ENCODE measurements at places on chromosomes 4 and X.

DNA sequence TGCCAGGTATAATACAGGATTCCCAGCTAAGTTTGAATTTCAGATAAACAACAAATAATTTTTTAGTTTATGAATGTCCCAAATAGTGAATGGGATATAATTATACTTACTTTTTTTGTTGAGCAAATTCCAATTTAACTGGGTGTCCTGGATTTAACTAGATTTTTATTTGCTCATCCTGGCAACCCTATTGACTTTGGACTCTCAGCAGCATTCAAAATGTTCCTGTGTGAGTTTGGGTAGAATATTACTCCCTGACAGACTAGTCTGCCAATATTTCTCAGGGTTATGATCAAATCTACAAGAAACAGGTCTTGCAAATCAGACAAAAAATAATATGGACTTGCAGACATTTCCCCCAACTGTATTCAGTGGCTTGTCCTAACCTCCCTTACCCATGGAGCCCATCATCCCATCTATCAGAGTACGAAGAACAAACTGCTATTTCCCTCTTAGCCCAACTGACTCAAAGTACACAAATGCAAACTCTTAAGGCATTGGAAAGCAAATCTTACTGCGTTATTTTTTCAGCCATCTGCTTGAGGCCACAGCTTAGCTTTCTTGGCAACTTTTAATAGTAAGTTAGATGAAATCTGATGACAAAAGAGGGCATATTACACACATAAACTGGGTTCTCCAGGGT, 20.7 kb downstream of the SETD7 start:
- DNase-seq: no peak

DNA sequence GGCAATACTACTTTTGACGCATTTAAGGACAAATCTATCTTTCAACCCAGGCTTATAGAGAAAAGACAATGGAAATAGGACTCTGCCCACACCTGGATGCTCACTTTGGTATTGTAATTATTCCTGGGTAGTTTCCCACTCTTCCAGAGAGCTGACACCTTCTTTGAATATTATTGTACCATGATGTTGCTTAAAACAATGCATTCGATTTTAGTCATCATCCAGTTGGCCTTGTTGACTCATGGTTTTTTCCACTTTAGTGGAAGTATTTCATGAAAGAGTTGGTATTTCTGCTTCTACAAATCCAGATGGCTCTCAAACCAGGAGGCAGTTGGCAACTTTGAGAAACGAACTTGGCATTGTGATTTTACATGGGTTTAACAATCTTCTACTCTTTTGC, 124.2 kb downstream of the ENOX2 start:
- no peak for DNase-seq

GRCh38 chr4:94504545-94504944, 52.8 kb downstream of the PDLIM5 start:
- DNase-seq: no peak

- no peak for DNase-seq
These were observed 89.1 kb downstream of the MID1IP1 start for GRCh38 chrX:38890326-38890725.

DNA sequence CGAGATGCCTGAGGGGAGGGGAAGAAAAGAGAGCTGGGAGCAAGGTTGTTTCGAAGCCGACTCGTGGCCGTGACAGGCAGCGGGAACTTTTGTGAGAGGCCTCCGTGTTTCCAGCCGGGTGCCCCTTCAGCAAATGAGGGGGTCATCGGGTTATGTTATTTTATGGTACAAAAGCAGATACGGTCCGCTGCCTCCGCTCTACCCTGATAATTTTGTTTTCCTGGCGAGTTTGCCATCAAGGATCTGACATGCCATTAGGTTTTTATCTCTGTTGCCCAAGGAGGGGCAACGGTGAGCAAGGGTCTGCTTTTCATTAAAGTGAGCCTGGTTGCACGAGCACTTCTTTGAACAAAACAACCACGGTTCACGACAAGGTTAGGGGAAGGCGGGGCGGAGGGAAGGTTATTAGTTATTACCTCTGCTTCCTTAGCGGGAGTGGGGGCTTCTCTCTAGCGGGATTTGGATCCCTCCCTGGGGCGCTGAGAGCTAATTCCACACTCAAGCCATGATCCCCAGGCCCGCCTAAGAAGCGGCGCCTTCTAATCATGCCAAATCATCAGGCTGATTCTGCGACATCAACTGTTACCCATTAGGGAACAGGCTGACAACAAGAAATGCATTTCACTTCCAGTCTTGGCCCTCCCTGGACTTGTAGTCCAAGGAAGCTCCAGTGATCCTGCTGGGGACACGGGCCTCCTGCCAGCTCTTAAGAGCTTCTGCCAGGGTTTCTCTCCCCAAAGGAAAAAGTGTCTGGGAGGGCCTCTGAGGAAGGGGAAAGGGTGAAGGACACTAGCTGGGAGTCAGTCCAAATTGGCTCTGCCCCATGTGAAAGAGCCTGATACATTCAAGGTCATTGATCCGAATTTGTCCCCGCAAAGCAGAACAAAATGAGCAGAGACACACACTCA, 617.7 kb downstream of the MID1IP1 start:
- DNase-seq: no peak

GRCh38 chr4:164997324-164997723, 19.9 kb upstream of the TRIM61 start:
- no peak for DNase-seq

- no peak for DNase-seq
These were observed 131.6 kb downstream of the CBLL2 start for GRCh38 chrX:22404297-22404696.

DNA sequence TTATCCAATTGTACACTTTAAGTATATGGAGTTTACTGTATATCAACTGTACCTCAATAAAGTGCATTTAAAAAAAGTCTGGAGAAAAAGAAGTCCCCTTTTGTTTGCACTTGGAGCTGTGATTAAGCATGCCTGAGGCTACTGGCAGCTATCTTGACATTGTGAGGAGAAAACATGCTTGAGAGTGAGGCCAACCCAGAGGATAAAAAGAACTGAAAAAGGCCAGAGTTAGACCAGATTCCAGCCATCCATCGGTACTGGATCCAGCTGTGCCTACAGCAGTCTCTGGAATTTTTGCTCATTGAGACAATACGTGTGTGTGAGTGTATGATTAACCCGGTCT, 57.4 kb downstream of the LGI2 start:
- DNase-seq: no peak

DNA sequence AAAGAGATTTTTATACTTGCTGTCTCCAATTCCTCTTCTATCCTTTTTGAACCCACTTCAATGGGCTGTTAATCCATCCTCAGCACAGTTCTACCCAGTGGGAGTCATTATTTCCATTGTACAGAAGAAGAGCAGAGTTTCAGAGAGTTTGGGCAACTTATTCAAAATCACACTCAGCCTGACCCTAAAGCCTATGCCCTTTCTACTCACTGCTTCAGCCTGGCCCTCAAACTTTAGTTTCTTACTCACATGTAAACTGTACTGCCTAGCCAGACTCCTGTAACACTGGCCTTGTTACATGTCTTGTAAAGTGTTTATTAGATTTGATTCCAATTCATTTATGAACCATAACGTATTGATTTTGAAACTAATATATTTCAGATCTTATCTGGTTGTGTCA, 25.1 kb upstream of the USO1 start:
- no peak for DNase-seq

- DNase-seq: no peak
These were observed 1.8 kb downstream of the PNMA5 start for GRCh38 chrX:152992115-152992514.

- no peak for DNase-seq
These were observed 1219.0 kb downstream of the ARAP2 start for GRCh38 chr4:35025152-35025834.

DNA sequence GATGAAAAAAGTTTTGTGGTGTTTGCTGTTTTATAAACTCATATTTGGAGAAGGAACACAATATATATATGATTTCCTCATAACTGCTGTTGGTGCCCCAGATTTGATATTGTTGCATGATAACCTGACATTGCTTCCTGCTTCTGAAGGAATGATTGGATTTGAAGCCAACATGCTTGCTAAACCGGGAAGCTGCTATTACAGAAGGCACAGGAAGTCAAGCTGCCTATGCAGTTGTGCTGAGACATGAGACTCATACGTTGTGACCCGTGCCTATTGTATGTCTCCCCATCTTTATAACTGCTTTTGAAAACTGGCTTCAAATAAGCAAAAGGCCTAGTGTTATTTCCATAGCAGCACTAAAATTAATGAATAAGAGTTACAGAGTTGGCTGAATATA, 32.9 kb downstream of the GAB1 start:
- no peak for DNase-seq

DNA sequence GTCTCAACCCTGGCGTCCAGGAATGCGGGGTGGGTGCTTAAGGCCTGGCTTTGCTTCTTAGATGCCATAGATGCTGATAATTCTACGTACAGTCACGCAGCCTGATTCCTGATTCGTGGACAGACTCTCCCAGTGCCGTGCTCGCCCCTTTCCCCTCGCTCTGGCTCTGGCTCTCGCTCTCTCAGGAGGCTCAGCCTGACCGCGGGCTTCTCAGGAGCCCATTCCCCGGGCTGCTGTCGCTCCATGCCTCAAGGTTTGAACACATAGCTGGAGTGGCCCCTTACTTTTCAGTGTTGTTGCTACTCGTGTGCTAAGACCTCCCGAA, 59.2 kb upstream of the ZC4H2 start:
- no peak for DNase-seq

DNA sequence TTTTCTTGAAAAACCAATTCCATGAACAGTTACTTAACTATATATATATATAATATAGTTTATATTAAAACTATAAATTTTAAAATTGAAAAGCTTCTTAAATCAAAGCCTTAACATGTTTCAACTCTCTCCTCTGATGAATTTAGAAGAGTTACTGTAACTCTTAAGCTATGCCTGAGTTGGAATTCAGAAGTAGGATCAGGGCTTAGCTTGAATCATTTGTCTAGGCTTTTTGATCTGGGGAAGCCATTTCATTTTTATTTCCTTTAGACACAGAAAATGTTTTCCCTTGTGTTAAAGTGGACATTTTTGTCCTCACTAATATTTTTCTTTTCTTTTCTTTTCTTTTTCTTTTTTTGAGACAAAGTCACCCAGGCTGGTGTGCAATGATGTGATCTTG, 40.4 kb upstream of the PDLIM5 start:
- DNase-seq: no peak

DNA sequence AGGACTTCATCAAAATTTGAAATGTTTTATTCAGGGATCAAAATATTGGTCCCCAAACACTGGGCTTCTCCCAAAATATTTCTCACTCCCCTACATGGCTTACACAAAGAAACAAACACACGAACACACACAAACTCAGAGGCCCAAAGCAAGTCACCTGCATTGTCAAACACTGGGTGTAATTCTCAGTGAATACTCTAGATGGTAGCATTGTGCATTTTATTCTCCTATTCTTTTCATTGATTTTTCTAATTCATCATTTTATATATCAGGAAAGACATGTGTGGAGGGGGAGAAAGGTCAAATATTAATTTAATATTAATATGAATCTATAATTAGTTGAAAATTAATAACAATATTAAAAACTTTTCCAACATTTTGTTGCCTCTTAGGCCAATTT, 72.3 kb upstream of the TNMD start:
- no peak for DNase-seq

DNA sequence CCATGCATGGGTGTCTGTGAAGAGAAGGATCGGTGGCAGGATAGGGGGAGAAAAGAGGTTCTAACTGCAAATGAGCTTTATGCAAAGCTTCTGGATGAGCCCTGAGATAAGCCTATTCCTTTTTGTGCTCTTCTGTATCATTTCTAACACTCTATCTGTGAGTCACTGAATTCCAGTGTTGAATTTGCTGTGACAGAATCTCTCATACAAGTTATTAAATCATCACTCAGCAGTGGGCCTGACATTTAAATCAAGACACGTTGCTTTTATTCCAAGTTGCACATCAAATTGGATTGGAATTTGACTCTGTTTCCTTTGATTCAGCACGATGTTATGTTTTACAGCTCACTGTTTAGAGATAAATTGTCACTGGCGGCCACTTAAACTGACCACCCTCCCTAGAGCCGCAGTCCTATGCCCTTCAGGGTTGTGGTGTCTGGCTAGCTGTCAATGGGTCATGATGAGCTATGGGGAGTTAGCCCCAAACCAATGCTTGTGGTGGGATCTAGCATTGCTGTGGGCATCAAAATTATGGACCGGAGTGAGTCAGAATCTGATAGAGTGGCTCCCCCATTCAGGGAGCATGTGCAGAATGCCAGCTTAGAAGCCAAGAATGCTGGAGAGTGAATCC, 42.7 kb downstream of the LHFPL1 start:
- no peak for DNase-seq

- DNase-seq: no peak
These were observed 483 bp downstream of the USP27X start for GRCh38 chrX:49879656-49880277.

- no peak for DNase-seq
These were observed 250.9 kb upstream of the MAOA start for GRCh38 chrX:43405191-43405590.

DNA sequence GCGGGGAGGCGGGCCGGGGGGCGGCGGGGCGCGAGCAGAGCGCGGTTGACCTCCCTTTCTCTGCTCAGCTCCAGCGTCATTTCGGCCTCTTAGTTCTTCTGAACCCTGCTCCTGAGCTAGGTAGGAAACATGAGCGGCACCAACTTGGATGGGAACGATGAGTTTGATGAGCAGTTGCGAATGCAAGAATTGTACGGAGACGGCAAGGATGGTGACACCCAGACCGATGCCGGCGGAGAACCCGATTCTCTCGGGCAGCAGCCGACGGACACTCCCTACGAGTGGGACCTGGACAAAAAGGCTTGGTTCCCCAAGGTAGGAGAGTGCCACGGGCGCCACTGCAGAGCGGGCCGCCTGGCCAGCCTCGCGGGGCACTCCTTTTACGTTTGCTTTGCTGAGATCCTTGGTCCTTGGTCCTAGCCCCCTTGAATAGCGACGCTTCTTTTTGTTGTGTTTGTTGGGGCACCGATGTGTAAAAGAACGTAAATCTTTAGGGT, at the start of gene HTATSF1:
HTATSF1 (plus strand) TSS at position 37 of the 497 bp plus-strand sequence; CDS start at position 130, 93 bp downstream.
- DNase-seq: no peak

DNA sequence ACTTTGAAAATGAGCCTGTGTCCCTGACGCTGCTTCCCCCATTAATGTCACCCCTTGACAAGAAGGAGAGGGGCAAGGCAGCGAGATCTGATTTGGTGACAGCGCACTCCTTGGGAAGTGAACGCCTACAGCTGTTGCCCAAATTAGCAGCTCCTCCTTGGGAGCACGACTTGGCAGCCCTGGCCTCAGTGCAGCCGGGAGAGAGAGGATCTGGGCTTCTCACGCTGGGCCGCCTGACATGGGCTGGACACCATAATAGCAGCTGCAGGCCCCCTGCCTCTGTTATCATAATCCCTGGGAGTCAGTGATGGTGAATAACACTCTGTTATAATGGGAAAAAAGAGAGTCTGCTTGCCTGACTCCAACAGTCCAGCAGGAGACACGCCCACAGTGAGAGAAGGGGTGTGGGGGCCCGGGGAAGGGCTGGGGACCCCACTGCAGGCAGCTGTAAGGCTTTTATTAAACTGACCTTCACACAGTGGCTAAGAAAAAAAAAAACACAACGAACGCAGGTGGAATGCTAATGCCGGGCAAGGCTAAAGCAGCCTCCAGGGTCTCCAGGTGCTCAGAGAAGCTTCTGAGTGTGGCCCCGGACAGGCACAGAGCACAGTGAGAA, 73.3 kb downstream of the PSAPL1 start:
- DNase-seq: no peak

Measured in NCI-H1417 treated with DMSO at 0.1 percent for 48 hours (cell line).